Keratinocyte (primary cell): ENCODE measurements at places on chromosomes 6 and 20.

DNA sequence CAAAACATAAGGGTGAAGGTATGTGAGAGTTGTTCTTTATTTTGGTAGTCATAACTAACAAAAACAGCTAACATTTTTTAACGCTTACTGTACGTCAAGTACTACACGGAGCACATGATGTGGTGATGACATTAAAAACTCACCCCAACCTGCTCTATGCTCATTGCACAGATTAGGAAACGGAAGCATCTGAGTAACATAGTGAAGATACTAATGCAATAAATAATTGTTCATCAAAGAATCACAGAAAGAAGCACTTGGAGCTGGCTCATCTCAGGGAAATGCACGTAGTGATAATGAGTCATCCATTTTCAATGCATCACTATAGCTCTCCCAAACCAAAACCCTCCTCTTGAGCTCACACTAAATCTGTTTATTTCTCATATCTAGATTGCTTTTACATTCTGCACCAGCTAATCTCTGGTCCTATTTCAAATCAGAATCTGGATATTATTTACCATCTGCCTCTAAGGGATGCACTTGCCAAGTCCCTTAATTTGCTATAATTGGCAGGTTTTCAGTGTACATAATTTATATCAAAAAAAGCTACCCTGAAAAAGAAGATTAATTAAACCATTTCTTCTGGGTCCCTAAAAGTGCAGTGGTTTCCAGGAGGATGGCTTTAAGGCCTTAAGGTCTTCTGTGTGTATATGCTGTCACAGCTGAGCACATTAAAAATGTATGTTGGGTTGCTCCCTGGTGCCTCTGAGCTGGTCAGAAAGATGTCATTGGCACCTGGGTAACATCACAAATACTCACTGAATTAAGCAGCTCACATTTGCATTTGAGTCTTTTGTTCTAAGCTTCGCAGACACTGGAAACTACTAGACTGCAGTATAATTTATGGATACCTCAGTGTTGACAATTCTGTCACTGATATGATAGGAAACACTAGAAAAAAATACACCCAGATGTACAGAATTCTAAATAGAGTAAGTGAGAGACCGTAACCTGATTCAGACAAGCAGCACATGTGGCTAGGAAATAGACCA is 677.4 kb upstream of the CITED2 start:
- peak; percentile 96 for DNase-seq

DNA sequence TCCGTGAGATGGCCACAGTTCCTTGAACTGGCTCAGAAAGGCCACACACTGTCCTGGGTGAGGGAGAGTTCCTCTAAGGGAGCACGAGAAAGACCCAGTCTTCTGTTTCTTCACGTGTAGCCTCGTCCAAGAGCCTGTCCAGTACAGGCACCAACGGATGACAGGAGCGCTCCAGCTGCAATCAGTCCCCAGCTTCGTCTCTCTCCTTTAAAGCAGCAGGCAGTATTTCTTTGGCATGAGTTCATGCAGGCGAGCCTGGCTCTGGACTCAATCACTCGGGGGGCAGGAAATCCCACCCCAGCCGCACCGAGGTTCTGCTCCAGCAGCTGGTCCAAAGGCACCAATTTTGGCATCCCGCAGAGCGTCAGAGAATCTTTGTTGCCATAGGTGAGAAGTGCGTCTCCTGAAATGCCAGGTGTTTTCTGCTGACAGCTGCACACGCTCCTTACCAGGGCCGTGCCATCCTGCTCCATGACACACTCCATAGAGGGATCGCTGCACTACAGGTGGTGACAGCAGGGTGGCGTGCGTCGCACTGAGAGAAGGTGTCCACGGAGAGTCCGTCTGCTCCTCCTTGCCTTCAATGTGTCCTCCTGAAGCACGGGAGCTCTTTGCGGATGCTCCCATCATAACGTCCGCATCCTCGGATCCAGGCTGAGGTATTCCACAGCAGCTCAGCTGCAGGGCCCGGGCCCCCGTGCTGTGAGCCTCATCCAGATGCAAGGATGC is 59.6 kb upstream of the AFDN start:
- DNase-seq = no peak

DNA sequence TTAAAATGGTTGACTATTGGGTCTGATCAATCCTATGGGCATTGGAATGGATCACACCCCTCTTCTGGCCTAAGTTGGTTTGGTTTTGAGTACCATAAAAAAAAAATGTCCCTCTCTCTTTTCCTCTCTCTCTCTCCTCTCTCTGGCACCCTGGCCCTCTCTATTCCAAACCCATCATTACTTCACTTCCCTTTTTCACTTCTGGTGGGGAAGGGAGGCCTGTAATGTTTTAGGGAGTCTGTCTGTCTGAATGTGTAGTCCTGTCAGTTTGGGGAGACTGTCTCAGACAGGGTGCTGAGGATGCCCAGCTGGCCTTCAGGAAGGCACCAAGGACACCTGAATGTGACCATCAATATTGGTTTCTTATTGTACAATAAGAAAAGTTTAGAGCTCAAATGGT is 165.8 kb downstream of the CD24 start:
- DNase-seq = no peak

GRCh38 chr6:48090546-48090945 is 20.5 kb downstream of the PTCHD4 start:
- no peak for DNase-seq

DNA sequence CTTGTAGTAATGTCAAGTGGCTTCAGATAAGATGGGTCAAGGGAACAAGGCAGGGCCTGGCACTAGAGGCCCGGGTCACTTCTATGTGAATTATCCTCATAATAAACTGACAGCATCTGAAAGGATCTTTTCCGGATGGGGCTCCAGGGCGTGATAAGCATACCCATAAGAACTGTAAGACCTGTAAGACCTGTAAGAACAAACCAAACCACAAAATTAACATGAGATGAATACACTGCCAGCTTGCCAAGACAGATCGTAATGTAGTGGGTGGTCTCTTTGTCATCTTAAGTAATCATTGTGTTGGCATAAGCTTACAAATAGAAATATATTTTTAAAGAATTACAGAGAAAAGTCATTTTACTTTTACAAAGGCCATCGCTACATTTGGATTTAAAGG is 334.9 kb downstream of the RFPL4B start:
- DNase-seq = no peak

DNA sequence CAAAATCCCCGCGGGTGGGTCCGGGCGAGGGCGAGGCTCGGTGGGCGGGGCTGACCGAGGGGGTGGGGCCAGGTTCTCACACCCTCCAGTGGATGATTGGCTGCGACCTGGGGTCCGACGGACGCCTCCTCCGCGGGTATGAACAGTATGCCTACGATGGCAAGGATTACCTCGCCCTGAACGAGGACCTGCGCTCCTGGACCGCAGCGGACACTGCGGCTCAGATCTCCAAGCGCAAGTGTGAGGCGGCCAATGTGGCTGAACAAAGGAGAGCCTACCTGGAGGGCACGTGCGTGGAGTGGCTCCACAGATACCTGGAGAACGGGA is 809 bp downstream of the HLA-G start:
- no peak for DNase-seq

DNA sequence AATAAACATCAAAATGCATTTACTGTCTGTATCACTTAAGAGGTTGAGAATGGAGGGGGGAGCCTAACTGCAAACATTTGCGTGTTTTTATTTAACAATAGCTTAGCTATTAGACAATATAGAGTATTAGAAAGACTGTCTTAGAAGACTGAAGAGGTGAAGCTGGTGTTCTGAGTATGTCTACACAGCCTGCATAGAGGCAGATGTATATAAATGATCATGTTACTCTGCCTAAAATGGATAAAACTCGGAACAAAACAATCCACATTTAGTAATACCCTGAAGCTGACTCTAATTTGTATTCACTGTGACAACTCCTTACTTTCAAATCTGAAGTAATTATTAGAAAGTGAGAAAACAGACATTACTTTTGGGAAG is 181.9 kb downstream of the GMPR start:
- no peak for DNase-seq

- no peak for DNase-seq
Measured at GRCh38 chr20:35831029-35831428, 59.2 kb downstream of the PHF20 start.

- peak; percentile 82 for DNase-seq
Measured at GRCh38 chr20:25178563-25179438, 16.7 kb upstream of the ENTPD6 start.

DNA sequence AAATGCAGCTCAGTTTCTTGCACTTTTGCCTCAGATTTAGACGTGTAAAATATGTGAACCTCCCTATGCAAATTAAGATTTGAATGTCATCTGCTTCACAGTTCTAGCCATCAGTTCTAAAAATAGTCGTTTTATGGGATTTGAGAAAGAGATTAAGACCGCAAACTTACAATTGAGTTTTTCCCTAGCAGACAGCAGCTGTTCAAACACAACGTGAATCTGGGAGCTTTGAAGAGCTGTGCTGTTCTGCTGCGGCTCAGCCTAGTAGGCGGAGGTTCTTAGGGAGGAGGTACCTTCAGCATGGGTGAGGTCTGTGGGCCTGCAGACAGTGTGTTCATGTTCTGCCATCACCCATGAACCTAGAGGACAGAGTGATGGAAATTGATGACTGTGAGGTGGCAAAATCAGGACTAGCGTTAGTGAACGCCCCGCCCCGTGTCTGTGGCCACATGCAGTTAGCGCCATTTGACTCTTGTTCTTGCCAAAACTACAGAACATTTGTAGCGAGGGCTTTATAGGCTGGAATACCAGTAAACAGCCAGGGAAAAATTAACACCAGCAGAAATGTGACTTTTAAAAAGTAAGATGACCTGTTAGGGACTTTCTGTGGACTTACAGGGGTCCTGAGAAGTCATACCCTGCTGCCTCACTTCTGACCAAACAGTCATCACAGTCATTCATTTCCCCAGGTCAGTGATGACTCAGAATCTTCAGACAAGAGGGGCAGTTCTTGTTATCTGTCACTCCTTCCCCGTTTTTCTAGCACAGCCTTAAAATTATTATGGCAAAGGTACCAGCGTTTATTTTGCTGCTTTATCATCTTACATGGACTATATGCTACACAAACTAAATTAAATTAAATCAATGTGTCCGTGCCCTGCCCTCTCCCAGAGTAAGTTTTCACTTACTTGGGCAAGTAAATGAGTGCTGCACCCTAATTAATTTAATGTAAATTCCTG is 84.3 kb upstream of the TMEM181 start:
- no peak for DNase-seq

- peak; percentile 84 for DNase-seq
Measured at GRCh38 chr20:45088247-45088646, 12.7 kb downstream of the KCNS1 start.

DNA sequence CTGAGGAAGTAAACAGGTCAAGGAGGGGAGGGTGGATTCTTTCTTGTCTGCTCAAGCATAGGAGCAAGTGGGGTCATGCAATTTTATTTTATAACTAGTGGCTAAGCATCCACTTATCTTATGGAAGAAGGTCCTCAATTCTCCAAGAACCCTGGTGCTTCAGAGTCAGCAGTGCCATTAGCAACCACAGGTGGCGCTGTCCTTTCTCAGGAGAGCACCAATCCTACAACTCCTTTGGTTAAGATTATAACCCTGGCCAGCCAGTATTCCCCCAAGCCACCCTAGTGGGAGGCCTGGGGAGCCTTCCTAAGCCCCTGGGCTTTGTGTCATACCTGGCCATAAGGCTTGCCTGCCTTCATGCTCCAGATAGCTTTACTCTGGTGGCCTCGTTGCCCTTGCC is 60.7 kb downstream of the PCSK2 start:
- no peak for DNase-seq

GRCh38 chr20:10077886-10078285 is 43.1 kb downstream of the ANKEF1 start:
- DNase-seq = no peak

- DNase-seq = no peak
Measured at GRCh38 chr6:125154118-125154760, 666 bp downstream of the TPD52L1 start.

- DNase-seq = no peak
Measured at GRCh38 chr6:22631091-22631490, 61.7 kb downstream of the HDGFL1 start.

GRCh38 chr20:43658069-43658722 is 8.7 kb upstream of the MYBL2 start:
- DNase-seq = no peak

DNA sequence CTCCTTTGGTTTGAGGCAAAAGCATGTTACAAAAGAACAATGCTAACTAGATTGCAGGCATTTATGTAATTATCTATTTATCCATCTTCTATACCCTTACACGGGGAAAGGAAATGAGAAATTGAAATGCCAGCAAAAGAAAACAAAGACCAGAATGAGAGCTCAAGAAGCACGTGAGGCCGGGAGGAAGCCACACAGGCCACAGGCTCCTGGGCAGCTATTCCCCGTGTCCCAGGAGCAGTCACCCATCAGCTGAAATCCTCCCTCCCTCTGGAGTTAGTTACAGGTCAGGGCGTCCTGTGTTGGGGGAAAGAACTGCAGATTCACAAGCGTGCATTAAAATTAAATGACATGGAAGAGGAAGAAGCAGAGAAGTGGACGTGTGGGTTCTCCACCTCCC is 64.7 kb upstream of the RPS6KA2 start:
- no peak for DNase-seq

DNA sequence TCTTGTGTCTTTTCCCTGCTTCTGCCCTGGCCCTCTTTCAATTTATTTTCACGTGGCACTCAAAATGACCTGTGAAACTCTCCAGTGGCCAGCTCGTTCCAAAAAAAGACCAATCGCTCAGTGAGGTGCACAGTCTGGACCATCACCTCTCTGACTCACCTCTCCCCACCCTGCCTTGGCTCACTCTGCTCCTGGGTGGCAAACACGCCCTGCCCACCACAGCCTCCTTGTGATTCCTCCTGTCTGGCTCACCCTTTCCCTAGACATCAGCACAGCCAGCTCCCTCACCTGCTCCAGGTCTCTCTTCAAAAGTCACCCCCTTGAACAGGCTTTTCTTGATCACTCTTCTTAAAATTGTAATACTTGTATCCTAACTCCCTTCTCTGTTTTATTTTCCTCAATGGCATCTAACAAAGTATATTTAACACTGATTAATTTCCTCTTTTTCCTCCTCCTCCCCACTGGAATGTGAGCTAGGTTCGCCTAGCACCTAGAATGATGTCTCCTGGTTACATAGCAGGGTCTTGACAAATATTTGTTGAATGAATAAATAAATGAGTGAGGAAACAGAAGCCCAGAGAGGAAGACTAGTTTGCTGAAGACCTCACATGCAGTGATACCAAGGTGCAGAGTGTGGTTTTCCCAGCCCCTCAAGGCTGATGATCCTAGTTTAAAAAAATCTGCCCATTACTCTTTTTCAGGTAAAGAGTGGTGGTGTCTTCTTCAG is 109.0 kb downstream of the GJA10 start:
- DNase-seq = no peak

DNA sequence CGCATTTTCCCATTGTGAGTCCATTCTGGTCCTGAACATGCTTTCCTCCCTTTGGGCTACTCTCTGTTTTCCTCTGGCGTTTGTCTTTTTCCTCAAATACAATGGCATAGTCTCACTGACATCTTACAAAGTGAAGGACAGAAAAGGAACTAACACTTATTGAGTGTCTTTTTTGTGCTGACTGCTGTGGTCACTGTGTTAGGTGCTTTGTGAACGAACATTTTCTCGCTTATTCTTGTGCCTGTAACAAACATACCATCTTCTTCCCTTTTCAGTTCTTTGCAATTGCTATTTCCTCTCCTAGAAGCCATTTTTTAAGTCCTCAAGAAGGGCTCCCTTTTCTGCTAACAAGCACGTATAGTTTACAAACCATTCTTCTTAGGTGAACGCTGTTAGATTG is 15.4 kb downstream of the FIG4 start:
- no peak for DNase-seq

- no peak for DNase-seq
Measured at GRCh38 chr6:32932132-32932868, 8.5 kb downstream of the HLA-DMB start.

- no peak for DNase-seq
Measured at GRCh38 chr6:158996856-158997255, 3.1 kb downstream of the RSPH3 start.

GRCh38 chr6:6689400-6690143 is 101.1 kb downstream of the LY86 start:
- no peak for DNase-seq
